ENCODE measurements at places on chromosomes 16 and 17.

DNA sequence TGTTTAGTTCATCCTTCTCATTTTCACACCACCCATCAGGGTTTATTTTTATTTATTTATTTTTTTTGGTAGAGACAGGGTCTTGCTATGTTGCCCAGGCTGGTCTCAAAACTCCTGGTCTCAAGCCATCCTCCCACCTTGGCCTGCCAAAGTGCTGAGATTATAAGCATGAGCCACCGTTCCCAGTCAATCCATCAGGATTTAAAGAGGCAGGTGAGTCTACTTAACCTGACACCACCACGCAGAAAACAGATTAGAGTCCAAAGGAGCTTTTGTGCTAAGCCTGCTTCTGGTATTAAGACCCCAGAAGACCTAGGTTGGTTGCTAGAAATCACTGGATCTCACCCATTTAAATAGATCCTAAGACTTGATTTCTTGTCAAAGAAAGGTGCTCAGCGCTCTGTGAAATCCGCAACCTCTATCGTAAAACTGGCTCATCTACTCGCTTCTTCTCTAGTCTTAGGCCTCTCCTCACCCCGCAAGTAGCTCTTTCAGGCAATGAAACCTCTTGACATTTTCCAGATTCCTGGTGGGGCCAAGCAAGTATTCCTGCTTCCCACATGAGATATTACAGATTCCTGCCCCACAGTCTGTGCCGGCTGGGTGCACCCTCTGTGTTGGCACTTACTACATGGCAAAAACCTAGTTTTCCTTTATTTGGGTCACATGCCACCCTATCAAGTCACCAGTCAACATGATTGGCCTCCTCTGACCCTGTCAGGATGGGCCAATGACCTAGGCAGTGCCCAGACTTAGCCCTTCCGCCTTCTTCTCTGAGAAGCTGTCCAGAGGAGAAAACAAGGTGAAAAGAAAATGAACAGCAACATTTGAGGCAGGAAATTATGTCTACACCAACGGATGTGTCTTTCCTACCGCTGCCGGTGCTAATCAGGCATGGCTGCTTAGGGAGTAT lies 9.0 kb downstream of the PITPNA start:
- no peak for DNase-seq

GRCh38 chr17:43791589-43791988 lies 11.4 kb downstream of the CFAP97D1 start:
- no peak for DNase-seq

DNA sequence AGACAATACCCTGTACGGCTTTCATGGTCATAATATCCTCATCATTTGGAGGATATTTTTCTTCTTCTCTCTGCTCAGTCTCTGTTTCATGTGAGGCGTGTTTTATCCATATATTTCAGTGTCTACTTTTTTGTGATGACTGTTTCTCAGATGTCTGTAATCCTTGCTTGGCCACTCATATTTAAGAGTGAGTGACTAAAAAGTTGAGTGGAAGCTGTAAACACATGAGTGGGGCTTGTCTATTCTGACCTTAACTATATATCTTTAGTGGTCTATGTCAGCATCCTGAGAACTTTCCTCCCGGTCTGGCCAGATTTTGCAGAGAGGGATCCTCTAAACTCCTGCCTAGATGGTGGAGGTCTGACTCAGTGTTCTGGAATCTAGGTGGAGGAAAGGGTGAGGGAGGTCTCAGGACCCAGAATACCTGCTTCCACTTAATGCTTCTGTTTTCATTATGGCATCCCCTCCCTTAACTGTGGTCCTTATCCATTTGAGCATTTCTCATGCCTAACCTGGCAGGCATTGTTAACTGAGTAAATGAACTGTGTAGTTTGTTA lies 6.0 kb downstream of the DDX19B start:
- no peak for DNase-seq

- no peak for DNase-seq
Measured at GRCh38 chr17:76495663-76496400, 5.4 kb downstream of the RHBDF2 start.

- no peak for DNase-seq
Measured at GRCh38 chr16:11370084-11370931, 25.0 kb downstream of the RMI2 start.

- DNase-seq, result no peak
Measured at GRCh38 chr16:60771138-60771537, 1265.1 kb downstream of the CDH8 start.

DNA sequence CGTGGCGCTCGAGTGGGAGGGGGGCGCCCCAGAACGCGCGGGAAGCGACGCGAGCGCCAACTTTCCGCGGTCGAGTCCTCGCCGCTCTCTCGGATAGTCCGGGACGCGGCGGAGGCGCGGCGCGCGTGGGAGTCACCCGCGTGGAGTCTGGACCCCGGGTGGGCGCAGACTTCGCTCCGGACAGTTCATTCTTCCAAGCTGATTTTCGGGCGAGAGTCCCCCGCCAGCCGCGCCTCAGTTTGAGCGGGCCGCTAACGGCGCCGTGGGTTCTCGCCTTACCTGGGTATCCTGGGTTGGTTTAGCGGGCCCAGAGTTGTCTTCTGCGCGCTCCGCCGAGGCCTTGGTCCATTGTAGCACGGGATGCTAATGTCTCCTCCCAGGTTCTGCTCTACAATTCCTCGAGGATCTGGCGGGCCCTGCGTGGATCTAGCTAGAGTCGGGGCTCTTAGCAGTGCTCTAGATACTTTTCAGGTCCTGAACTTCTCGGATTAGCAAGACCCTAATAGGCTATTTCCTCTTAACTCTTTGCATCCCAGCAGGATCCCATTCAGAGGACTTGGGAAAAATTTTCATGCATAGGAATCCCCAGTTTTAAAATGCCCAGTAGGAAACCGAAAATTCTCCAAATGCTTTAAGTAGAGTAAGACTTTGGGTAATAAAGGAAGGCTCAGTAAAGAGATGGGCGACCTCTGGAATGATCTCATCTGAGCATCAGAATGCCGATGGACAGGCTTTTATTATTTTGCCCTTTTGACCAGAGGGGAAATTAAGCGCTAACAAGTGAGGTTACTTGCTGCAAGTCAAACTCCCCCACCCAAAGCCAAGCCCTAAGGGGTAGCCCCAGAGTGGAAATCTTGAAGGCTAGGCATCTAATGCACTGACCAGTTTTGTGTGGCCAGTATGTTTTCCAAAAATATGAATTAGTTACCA lies 537 bp upstream of the GJC1 start:
- no peak for DNase-seq

DNA sequence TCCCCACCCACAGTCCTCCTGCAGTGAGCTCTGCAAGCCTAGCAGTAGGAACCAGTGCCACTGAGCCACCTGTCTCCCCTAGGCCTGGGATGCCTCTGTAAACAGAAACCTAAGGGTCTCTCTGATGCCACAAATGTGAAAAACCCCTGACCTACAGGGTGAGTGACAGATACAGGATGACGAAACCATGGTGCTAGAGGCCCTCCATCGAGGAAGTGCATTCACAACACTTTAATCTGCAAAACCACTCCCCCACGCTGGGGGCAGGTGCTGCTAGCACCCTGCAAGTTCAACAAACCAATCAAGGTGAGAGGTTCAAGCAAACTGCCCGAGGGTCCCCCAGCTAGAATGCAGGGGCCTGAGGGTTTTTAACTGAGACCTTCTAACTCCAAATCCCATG lies 59.5 kb downstream of the CDYL2 start:
- no peak for DNase-seq

DNA sequence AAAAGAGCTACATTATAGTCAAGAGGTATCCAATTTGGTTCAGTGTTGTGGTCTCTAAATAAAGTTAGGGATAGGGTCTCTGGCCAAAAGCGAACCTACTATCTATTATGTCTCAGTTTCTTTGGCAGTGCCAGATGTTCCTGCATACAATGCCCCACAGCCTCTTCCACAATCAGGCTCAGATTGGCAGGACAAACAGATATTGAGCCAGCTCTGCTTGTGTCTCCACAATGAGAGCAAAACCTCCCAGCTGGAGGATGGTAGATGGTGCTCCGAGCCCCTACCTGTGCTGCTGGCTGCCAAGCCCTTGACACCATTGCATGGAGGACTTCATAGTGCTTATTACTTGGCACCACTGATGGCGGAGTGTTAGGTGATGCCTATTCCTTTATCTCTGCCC lies 19.7 kb downstream of the PHAF1 start:
- no peak for DNase-seq

- no peak for DNase-seq
Measured at GRCh38 chr16:89484923-89485679, 5.3 kb downstream of the ANKRD11 start.

GRCh38 chr16:1444730-1445517 lies 568 bp upstream of the CCDC154 start:
- no peak for DNase-seq

DNA sequence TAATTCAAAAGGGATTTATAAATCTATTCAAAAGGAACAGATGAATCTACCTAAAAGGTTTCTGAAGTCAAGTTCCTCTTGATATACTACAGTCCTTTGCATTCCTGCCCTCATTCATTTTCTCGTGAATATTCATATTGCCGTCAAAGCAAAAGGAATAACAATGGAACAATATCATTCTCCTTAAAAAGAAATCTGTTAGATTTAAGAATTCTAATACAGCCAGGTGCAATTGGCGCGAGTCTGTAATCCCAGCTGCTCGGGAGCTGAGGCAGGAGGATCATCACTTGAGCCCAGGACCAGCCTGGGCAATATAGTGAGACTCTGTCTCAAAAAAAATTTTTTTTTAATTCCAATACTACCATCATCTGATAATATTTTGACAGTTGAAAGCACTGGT lies 130.3 kb downstream of the BRIP1 start:
- DNase-seq, result no peak

GRCh38 chr17:81523402-81524038 lies 4.7 kb upstream of the FSCN2 start:
- no peak for DNase-seq

DNA sequence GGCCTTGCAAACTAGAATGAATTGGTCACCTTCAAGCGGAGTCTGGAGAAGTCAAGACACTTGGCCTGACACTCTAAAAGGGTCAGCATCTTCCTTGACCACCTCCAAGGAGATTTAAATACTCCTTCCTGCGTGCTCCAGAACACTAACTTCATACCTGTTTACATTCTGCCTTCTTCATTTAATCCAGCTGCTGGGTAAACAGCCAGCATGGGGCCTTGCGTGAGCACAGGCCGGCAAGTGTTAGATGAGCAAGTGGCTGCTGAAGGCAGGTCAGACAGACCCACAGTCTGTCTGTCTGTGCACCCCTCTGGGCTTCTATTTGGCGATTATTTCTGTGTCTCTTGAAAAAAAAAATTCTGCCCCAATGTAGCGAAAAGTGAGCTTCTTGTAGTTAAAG lies 153.8 kb downstream of the MSI2 start:
- DNase-seq, result no peak

All from GM12891 (cell line).